ENCODE measurements at places on chromosomes 5 and 9. TPM values are rescaled to one million over a fixed set of nuclear protein-coding genes. Genes with fewer than 3 reads are reported as not detected.

The ECSCR gene
- not detected for total RNA-seq

The IFNB1 gene
- total RNA-seq: not detected

The KIF24 gene
- 1.4 TPM for total RNA-seq

The PCDHA6 gene
- 0.67 TPM for total RNA-seq

The CSF2 gene
- 12.8 TPM for total RNA-seq

The TRAF1 gene
- 1.2 TPM for total RNA-seq

The SPAG8 gene
- total RNA-seq: not detected

The PCDHA1 gene
- total RNA-seq: not detected

The DAB2 gene
- total RNA-seq: 45.8 TPM

The GABRA1 gene
- not detected for total RNA-seq

The IFNA13 gene
- total RNA-seq: not detected

The SCGB3A2 gene
- total RNA-seq: not detected

The MLANA gene
- not detected for total RNA-seq
